ENCODE measurements at places on chromosomes 2 and 18.

DNA sequence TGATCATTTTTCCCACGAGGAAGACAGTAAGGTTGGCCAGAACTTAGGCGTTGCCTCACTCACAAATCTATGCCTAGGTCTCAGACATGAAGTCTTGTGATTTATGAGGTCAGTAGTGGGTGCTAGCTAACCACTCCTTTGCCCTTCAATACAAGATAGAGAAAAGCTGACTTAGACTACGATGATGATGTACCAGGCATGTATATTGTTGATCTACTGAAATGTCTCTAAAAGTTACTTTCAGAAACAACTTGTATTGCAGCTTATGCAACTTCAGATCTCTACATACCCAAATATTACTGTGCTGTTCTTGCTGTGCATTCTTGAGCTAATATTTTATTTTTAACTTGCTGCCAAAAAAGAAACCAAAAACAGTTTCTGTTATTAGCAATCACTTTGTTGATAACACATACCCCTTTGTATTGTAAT, 30.6 kb downstream of the MAPRE2 start:
- no peak for DNase-seq

DNA sequence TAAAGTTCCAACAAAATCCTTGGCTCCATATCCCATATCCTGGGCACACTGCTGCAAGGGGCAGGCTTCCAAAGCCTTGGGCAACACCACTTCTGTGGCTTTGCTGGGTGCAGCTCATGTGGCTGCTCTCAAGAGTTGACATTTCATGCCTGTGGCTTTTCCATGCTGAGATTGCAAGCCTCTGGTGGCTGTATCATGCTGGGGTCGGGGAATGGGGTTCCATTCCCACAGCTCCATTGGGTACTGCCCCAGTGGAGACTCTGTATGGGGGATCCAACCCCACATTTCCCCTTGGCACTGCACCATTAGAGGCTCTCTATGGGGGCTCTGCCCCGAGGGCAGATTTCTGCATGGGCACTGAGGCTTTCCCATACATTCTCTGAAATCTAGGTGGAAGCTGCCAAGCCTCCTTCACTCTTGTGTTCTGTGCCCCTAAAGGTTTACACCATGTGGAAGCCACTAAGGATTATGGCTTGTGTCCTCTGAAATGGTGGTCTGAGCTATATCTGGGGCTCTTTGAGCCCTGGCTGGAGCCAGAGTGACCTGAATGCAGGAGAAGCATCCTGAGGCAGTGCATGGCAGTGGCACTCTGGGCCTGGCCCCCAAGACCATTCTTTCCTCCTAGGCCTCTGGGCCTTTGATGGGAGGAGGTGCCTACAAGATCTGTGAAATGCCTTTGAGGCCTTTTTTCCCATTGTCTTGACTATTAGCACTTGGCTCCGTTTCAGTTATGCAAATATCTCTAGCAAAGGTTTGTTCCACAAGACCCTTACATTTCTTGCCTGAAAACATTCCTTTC, 107.9 kb downstream of the PTGR3 start:
- no peak for DNase-seq

GRCh38 chr2:140234116-140234515, 1453.9 kb upstream of the NXPH2 start:
- DNase-seq = no peak

- no peak for DNase-seq
These were observed 39.1 kb upstream of the FAM136A start for GRCh38 chr2:70340761-70341476.

GRCh38 chr2:1781291-1782080, 37.2 kb upstream of the PXDN start:
- DNase-seq = no peak

All from RWPE2 (cell line).